NCI-H82 (cell line): ENCODE measurements at places on chromosomes 4 and X.

GRCh38 chr4:181897935-181898334, 345.3 kb upstream of the TENM3 start:
- no peak for DNase-seq

GRCh38 chr4:186912606-186913005, 188.9 kb upstream of the FAT1 start:
- DNase-seq, result no peak

DNA sequence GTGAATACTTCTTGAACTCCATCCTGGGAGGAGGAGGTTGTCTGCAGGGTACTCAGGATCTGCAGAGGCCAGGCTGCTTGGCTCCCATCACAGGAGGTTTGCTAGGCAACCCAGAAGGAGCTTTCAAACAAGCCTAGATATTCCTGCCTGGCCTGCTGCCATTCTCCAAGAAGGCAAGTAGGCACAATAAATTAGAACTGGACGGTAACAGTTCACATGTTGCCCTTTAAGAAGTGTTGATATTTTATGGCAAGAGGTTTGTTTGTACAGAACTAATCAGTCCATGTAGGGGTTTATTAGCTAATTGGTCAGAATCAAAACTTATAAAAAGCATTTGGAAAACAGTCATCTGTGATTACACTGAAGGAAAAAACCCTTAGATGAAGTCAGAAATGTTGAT, 39.3 kb downstream of the SYNPO2 start:
- no peak for DNase-seq

DNA sequence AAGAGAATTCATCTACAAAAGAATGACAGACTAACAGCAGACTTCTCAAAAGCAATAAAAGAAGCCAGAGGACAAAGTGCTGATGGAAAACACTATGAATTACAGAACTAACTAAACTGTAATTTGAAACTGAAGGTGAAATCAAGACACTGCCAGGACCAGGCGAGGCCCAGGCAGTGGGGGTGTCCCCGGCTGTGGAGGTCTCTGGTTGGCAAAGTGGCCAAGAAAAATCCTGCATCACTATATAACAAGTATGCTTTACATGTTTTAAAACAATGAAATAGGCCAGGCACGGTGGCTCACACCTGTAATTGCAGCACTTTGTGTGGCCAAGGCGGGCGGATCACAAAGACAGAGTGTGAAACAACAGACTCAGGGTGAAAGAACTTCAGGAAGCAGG, 32.9 kb downstream of the CHM start:
- no peak for DNase-seq

DNA sequence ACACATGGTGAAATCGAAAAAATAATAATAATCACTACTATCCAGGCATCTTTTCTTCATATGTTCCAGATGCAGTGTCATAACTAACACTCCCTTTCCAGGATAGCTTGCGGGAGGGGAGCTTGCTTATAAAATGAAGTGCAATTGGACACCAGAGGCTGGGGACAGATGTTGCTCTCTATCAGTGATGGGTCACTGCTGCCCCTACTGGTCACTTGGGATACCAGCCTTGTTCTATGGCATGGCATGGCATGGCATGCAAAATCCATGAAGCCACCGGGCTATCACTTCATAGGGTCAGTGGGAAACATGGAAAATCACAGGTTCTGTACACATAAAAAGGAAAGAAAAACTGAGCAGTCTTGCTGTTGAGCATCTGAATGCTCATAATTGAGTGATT, 168.1 kb downstream of the GLRA2 start:
- peak; percentile 76 for DNase-seq

DNA sequence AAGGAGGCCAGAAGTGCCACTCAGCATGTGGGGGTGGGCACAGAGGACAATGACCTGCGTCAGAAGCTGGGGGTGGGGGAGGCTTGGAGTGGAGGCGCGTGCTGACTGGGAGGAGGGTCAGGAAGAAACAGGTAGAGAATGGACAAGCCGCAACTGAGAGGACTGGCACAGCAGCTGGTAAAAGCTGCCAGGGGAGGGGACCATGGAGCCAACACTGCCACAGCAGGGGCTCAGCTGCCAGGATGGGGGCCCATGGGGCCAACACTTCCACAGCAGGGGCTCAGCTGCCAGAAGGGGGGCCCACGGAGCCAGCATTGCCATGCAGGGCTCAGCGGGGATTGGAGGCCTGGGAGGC, 19.1 kb downstream of the RNF212 start:
- DNase-seq, result no peak

- no peak for DNase-seq
Measured at GRCh38 chr4:139153411-139154133, 23.4 kb downstream of the ELF2 start.

- DNase-seq, result no peak
Measured at GRCh38 chrX:21658152-21658737, at the start of gene KLHL34. Gene KLHL34, minus strand, starts transcription at chrX:21658330. Its CDS starts 542 bp downstream, at chrX:21657788.

DNA sequence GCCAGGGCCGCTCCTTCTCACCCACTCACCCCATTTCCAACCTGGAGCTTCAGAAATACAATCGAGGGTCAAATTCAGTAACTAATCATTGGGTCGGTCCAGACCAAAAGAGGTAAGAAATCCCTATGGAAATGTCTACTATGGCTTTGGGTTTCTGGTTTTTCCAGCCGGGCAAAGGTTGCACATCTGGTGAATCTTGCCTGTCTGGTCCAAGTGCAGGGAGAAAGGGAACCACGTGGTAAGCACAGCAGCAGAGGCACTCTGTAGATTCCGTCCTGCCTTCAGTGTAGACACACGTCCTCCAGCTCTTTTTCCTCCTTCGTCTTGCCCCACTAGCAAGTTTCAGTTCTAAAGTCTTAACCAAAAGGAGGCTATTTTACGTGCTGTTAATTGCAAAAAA, 218.0 kb upstream of the JADE1 start:
- DNase-seq, result no peak

DNA sequence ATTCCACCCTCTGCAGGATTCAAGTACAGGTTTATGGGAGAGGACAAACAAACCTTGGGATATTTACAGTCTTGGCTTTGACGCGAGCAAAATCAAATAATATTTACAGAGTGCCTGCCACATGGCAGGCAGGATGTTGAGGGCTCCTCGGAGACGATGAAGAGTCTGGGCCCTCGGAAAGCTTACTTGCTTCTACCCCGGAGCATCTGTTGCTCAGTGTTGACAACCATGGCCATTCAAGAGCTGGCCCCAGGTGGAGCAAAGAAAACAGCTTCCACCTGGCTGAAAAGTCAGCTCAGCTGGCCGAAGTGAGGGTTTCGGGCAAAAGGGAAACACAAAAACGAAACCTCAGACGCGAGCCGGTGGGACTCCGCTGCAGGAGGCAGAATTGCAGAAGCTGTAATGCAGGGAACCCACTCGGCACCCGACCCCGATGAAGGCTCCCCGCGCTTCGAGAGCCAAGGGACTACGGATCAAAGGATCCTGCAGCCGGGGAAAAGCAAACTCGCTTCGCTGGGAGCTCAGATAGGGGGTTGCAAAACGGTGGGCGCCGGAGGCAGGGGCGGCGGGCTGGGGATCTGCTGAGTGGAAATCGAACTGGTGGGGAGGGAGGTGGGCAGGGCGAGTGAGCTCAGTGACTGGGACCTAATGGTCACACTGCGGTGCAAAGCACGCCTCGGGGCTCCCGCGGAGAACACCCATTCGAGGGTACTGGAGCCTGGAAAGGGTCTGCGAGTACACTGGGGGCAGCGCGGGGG, 805 bp downstream of the ATP8A1 start:
- DNase-seq, result peak; percentile 55

- DNase-seq, result no peak
Measured at GRCh38 chr4:38114386-38115150, 154.4 kb downstream of the PTTG2 start.

- no peak for DNase-seq
Measured at GRCh38 chr4:76233529-76233928, 18.0 kb upstream of the FAM47E start.

- DNase-seq, result no peak
Measured at GRCh38 chrX:149495573-149496071, 9.5 kb downstream of the IDS start.

GRCh38 chr4:118729287-118730286, 44.4 kb downstream of the METTL14 start:
- DNase-seq, result no peak

- no peak for DNase-seq
Measured at GRCh38 chrX:72001906-72002305, 91.3 kb downstream of the NHSL2 start.

DNA sequence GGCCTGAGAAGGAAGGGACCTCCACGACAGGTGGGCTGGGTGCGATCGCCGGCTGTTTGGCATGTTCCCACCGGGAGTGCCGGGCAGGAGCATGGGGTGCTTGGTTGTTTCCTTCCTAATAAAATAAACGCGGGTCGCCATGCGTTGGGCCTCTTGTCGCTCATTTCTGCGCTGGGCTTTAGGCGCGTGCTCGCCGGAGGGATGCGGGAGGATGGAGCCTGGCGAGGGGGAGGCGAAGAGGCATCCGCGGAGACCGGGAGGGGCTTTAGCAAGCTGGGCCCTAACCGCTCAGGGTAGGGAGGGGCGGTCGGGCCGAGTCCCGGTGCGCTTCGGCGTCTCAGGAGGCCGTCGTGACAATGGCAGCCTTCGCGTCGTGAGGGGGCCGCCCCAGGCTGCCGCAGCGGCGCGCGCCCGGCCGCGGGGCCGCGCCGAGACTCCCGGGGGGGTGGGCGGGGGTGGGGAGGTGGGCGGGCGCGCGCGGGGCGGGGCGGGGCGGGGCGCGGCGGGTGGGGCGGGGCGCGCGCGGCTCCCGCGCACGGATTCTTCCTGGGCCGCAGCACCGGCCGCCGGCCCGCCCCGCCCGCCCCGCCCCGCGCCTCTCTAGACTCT, 476 bp upstream of the GDI1 start:
- DNase-seq, result peak; percentile 72

GRCh38 chr4:118888666-118889311, at the start of gene SYNPO2:
Gene SYNPO2, plus strand, starts transcription at chr4:118888854. Its CDS starts 183 bp downstream, at chr4:118889037.
- peak; percentile 83 for DNase-seq

DNA sequence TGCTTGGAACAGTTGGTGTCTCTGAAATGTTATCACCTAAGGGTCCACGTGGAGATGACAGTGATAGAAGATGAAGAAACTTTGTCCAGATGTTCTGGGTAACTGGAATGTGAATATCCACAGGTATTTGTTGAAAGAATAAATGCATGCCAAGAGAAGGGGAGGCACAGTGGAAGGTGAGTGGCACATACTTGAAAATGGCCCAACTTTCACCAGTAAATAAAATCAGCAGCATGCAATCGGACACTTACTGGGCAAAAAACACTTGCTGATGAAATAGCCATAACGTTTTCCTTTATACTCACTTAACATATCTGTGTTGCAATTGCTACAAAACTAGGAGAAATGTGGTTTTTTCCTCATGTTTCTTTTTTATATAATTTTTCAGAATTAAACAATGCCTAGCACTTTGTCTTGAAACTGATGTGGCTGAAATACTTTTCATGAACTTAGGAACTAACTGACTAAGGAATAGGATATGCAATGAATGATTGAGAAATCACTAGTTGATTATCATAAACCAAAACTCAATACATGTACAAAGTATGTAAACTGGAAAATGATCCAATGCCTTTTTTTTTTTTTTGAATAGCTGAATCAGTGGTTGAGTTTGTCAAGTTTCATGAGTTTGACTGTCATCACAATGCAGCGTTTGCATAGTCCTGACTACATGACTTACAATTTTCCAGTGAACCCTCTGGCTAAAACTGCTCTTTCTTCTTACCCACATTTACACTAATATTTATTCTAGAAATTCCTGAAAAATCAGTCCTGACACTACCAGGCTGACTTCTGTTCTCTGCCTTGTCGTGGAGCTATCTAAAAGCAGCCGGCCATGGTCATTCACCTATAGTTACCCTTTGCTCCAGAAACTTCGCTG, 127.4 kb downstream of the CPE start:
- no peak for DNase-seq

GRCh38 chr4:68617003-68617698, 41.0 kb upstream of the UGT2B17 start:
- no peak for DNase-seq

GRCh38 chrX:101025126-101025525, 26.8 kb downstream of the TRMT2B start:
- no peak for DNase-seq

DNA sequence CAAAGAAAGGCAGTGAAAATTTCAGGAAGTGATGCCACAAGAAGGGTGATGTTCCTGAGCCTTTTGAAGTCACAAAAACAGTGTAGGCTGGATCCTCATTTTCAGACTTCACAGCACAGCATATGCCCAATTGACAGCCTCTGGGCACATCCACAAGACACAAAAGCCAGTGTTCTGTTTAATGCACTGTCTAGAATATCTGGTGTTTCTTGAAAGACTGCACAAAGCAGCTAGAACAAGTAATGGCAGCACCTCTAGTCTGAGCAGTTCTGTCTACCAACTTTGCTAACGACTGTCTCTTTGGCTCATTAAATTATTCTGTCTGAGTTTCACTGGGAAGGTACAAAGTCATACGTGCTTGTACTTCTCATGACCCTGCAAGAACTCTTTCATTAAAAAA, 417.1 kb upstream of the GALNT7 start:
- DNase-seq, result no peak

GRCh38 chrX:33138677-33139249, 72.6 kb downstream of the DMD start:
- no peak for DNase-seq

DNA sequence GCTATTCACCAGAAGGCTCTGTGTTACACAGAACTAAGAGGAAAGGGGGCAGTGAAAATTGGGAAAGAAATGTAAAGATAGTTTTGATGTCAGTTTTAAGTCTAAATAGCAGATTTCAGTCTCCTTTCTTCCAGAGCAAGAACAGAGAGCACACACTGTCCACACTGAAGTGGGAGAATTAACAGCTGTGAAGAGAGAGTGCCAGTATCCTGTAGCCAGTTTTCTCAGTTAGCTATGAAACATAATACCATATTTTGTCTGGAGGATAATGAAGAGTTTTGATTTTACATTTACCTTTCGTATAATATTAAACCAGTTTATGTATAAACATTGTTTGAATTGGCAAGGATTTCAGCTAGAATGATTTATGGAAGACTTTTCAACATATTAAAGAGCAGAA, 35.1 kb downstream of the FBXO8 start:
- DNase-seq, result no peak

DNA sequence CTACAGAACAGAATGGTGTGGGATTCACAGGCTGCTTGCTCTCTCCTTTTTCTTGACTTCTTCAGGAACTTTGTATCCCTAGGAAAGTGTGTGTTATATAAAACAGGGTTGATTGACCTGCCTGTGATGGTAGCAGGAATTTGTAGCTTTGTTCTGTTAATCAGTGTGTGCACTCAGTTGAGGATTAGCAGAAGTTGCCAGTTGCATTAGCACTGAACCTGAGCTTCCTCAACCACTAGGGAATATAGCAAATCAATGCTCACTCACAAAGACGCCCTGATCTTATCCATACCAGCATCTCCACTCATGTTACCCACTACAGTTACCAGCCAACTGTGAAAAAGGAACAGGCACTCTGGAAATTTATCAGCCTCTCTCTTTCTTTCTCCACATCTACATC, 319.1 kb upstream of the EMCN start:
- peak; percentile 15 for DNase-seq

DNA sequence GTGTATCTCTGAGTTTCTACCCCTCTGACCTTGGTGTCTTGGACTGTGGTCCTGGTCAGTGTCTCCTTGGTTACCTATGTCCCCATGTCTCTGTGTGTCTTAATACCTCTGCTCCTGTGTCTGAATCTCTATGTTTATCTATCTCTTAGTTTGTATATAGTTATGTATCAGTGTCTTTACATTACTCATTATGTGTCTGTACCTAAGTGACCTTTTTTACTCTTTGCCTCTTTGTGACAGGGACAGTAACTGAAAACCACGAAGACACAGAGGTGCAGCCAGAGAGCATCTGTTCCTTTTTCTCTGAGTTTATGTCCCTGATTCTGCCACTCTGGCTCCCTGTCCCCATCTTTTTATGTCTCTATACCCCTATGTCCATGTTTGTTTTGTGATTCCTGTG, 49.4 kb downstream of the ITIH6 start:
- no peak for DNase-seq

GRCh38 chr4:20044966-20045365, 206.7 kb upstream of the SLIT2 start:
- no peak for DNase-seq
